ENCODE measurements at places on chromosomes 7 and 10. TPM values are rescaled to one million over a fixed set of nuclear protein-coding genes. Genes with fewer than 3 reads are reported as not detected.
A peak's percentile ranks its signal among the peaks of the same experiment; 100 is the strongest.

LRRC18 gene
- not detected for total RNA-seq

HPS1 gene
- total RNA-seq = 15.8 TPM

GRCh38 chr10:36421992-36422391 is 703.4 kb upstream of the ANKRD30A start:
- no peaks in the 10 kb centered on the region for H3K27me3 ChIP-seq
- no peaks in the 10 kb centered on the region for H3K4me1 ChIP-seq
- no peak for DNase-seq
- H3K27ac ChIP-seq = no peak overlapping the region
- H3K36me3 ChIP-seq = no peaks in the 10 kb centered on the region

CALHM2 gene
- total RNA-seq = 2.2 TPM

- H3K4me1 ChIP-seq = no peaks in the 10 kb centered on the region
- DNase-seq = no peak
- H3K4me3 ChIP-seq = no peak overlapping the region
- peaks cover 69% of the 10 kb centered on the region for H3K27me3 ChIP-seq
Measured at GRCh38 chr7:128921866-128922440, 11.4 kb upstream of the KCP start.

DNA sequence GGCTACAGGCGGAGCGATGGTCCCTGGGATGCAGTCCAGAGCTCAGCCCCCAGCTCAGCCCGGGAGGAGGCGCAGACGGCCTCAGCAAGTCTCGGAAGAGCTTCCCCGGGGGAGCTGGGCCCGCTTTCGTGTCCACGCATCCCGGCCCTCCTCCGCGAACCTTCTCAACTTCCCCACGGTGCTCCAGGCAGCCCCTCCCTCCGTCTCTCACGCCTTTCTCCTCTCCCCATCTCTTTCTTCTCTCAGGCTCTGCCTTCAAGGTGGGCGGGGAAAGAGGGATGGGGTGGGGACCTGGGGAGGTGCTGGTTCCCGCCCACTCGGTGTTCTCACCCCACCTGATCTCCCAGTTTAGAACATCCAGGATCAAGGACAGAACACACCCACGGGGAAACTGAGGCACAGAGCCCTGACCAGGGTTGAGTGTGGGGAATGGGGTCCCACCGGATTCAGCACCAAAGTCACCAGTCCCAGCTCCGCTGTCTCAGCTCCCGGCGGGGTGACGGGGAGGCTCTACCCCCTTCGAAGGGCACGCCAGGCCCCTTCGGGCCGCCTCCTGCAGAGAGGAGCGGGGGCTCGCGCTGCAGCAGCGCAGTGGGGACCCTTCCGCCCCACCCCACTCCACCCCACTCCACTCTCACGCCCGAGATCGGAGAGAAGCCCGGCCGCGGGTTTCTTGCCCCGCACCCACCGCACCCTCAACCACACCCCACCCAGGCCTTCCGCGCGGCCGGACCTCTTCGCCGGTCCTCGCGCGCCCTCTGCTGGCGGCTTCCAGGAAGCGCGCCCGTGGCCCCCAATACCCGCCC is 18.2 kb downstream of the POLL start:
- peaks cover 46% of the 10 kb centered on the region for H3K27me3 ChIP-seq
- peak; percentile 35 for DNase-seq
- peaks cover 6% of the 10 kb centered on the region for H3K4me1 ChIP-seq
- no peak overlapping the region for H3K27ac ChIP-seq

DNA sequence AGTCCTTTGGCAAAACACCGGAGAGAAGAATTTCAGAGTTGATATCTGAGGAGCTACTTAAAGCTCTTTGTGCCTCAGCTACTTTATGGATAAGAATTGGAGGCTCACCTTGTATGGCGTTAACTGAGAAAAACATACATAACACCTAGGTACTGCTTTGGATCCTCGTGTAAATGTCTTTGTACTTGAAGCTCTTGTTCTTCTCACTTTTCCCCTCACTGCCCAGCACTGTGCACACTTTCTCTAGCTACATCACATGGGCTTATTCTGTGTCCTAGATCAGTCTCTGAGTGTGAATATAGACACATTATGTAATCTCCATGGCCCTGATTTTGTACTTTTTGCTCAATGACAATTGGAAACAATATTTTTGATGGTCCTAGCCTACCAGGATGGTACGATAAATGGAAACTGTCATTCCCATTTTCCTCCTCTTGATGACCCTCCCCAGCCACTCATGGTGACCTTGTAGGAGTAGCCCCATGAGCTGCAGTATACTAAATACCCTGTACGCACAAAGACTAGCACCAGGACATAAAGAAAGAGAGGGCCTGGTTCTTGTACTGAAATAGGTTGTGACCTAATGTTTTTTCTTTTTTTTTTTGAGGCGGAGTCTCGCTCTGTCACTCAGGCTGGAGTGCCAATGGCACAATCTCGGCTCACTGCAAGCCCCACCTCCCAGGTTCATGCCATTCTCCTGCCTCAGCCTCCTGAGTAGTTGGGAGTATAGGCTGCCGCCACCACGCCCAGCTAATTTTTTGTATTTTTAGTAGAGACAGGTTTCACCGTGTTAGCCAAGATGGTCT is 22.1 kb downstream of the STAMBPL1 start:
- peaks cover 35% of the 10 kb centered on the region for H3K36me3 ChIP-seq
- H3K4me1 ChIP-seq = peaks cover 20% of the 10 kb centered on the region
- H3K27me3 ChIP-seq = no peaks in the 10 kb centered on the region
- DNase-seq = no peak
- peak overlapping the region; percentile 31 for H3K27ac ChIP-seq
- no peak overlapping the region for H3K4me3 ChIP-seq

DNA sequence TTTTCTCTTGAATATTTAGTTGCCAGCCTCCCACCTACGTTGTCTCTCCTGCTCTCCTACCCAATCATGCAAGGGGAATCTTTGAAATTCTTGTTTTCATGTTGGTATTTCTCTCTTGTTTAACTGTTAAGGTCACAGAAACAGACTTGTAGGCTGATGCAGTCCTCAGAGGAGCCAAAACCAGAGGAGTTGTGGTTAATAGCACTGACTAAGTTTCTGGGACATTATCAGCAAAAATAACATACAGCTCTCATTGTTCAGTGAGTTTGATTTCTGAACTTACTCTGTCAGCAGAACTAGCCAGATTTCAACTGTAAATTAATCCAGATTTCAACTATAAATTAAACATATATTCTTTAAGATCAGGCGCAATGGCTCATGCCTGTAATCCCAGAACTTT is 11.1 kb upstream of the CUL1 start:
- H3K27ac ChIP-seq = no peak overlapping the region
- H3K36me3 ChIP-seq = no peaks in the 10 kb centered on the region

- H3K36me3 ChIP-seq = no peaks in the 10 kb centered on the region
- no peak for DNase-seq
- H3K27ac ChIP-seq = no peak overlapping the region
- no peak overlapping the region for H3K4me3 ChIP-seq
- no peaks in the 10 kb centered on the region for H3K27me3 ChIP-seq
- H3K4me1 ChIP-seq = peaks cover 24% of the 10 kb centered on the region
Measured at GRCh38 chr7:157313645-157314044, 23.2 kb upstream of the DNAJB6 start.

GPR37 gene
- 9.2 TPM for total RNA-seq

PLAU gene
- 115 TPM for total RNA-seq

DNA sequence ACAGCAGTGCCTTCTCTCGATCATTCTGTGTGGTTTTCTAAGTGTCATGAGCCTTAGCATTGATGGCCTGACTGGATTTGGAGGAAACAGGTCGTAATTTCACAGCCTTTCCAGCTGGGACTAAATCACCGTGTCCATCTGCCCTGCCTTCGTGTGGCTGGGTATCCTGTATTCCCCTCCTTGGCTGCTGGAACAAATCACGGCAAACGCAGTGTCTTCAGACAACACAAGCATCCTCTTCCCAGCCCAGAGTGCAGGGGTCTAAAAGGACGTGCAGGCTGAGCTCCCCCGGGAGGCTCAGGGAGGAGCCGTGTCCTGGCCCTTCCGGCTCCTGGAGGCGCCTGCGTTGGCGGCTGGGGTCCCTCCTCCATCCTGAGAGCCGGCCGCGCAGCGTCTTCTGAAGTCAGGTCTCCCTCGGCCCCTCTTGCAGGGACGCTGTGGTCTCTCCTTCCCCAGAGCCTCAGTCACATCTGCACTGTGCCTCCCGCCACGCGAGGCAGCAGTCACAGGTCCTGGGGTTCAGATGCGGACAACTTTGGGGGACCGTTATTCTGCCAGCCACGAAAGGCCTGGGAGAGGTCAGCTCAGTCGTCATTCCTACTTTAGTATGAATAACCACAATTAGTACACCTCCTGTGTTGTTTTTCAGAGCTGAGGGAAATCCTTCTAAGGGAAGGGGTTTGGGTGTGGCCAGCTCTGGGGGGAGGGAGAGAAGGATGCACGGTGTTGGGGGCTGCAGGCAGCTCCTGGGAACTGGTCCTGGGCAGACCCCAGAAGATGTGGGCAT is 41.1 kb downstream of the FAM20C start:
- H3K4me1 ChIP-seq = peaks cover 66% of the 10 kb centered on the region
- peaks cover 31% of the 10 kb centered on the region for H3K36me3 ChIP-seq
- H3K27ac ChIP-seq = peak overlapping the region; percentile 96
- H3K27me3 ChIP-seq = no peaks in the 10 kb centered on the region

GRCh38 chr10:24007359-24007758 is 201.6 kb upstream of the KIAA1217 start:
- no peaks in the 10 kb centered on the region for H3K27me3 ChIP-seq
- H3K27ac ChIP-seq = no peak overlapping the region
- no peaks in the 10 kb centered on the region for H3K36me3 ChIP-seq

DNA sequence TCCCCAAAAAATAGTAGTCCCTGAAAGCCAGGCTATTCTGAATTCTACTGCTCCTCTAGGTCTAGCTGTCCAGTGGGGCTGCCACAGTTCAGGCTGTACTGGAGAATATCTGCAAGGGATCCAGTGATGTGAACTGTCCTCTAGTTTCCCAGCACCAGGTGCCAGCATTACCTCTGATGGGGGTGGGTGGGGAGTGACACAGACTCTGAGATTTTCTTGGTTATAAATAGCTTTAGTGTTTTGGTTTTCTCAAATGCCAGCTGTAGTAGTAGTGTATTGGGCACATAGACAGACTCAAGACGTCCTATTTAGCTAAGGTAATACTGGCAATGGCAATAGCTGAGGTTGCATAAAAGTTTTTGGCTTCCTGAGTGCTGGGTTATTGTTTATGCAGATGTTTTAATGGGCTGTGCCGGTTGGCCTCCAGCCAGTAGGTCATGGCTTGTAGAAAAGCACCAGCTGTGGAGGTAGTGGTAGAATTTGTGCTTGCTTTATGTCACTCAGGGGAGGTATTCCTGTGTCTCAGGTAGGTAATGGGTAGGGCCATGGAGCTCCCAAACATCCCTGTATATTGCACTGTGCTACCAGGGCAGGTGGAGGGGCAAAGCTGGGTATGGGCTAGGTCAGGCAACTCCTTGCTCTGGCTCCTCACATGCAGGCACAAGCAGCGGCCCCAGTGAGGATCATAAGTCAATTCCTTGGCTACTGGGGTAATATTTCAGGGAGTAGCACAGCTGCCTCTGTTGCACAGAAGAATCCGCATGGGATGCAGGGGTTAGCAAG is 338.7 kb upstream of the LRRTM3 start:
- no peak overlapping the region for H3K27ac ChIP-seq
- no peak overlapping the region for H3K4me3 ChIP-seq
- H3K27me3 ChIP-seq = no peaks in the 10 kb centered on the region
- H3K36me3 ChIP-seq = no peaks in the 10 kb centered on the region

GRCh38 chr10:70655316-70655715 is 17.0 kb upstream of the ADAMTS14 start:
- no peaks in the 10 kb centered on the region for H3K27me3 ChIP-seq
- no peak overlapping the region for H3K27ac ChIP-seq
- H3K4me1 ChIP-seq = peaks cover 10% of the 10 kb centered on the region
- no peak for DNase-seq
- no peaks in the 10 kb centered on the region for H3K36me3 ChIP-seq

DNA sequence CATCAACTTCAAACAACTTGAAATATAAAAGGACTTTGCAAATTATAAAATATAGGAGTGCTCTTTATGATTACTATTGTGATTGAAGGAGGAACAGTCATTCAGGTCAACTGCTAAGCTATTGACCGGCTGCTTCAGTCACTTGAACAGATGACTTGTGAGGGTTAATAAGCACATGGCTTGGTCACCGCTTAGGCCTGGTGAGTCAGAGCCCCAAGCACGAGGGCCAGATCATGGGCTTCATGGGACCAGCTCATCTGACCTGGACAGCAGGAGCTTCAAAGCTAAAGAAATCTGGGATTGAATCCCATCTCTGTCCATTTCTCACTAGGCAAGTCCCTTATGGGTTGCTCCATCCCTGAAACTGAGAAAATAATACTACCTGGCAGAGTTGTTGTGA is 60.4 kb upstream of the ADO start:
- H3K27me3 ChIP-seq = no peaks in the 10 kb centered on the region
- H3K4me1 ChIP-seq = peaks cover 9% of the 10 kb centered on the region
- H3K36me3 ChIP-seq = no peaks in the 10 kb centered on the region
- DNase-seq = peak; percentile 69
- no peak overlapping the region for H3K4me3 ChIP-seq
- H3K27ac ChIP-seq = no peak overlapping the region

- peaks cover 4% of the 10 kb centered on the region for H3K27me3 ChIP-seq
- no peaks in the 10 kb centered on the region for H3K36me3 ChIP-seq
- H3K4me1 ChIP-seq = peaks cover 2% of the 10 kb centered on the region
- peak; percentile 87 for DNase-seq
Measured at GRCh38 chr7:27031289-27032172, 64.3 kb downstream of the HOXA1 start.

DNA sequence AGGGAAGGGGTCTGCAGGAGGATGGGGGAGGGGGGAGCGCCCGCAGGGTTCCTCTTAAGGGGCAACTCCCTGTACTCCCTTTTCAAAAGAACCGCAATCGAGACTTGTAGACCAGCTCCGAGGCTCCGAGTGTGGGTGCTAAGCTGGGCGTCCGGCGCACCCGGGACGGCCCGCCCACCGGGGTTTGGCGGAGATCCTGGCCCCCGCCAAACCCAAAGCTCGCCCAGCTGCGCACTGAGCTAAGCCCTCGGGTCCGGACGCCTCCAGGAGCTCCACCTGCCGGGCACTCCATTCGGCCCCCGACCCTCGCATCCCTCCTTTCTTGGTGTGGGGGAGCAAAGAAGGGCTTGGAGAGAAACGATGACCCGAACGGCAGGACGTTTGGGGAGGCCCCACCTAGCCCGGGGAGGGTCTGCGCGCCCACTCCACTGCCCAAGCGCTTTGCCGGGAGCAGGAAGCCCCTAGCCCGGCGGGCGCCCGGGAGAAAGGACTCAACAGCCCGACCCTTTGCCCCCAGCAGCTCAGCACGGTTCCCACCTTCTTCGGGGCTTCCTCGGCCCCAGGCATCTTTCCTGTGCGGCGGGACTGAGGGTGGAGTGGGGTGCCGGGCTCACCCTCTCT is 651 bp downstream of the AFAP1L2 start:
- no peak overlapping the region for H3K4me3 ChIP-seq
- DNase-seq = no peak
- no peaks in the 10 kb centered on the region for H3K4me1 ChIP-seq
- H3K36me3 ChIP-seq = no peaks in the 10 kb centered on the region
- H3K27me3 ChIP-seq = peaks cover 51% of the 10 kb centered on the region

CYP3A4 gene
- total RNA-seq = not detected
